NCI-H2029 treated with DMSO at 0.1 percent for 48 hours (cell line): ENCODE measurements at places on chromosomes 6 and 20.

GRCh38 chr6:130043344-130043743 lies 25.0 kb downstream of the L3MBTL3 start:
- no peak for DNase-seq

GRCh38 chr20:63106108-63106764 lies 99.5 kb upstream of the BHLHE23 start:
- DNase-seq = no peak

DNA sequence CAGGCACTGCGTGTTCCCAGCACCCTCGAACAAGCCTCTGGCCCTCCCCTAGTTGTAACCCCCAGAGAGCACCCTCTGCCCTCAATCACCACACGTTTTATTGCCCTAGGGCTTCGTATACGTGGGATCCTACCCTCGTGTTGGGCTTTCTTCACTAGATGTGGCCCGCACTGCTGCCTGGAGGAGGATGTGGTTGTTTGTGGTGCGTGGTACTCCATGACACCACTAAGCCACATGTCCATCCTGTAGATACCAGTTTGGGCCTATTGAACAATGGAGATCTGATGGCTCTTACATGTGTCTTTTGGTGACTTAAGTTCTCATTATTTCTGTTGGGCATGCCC lies 17.0 kb downstream of the SLC2A4RG start:
- DNase-seq = no peak

GRCh38 chr6:136526196-136526930 lies 23.9 kb downstream of the MAP7 start:
- DNase-seq = no peak

DNA sequence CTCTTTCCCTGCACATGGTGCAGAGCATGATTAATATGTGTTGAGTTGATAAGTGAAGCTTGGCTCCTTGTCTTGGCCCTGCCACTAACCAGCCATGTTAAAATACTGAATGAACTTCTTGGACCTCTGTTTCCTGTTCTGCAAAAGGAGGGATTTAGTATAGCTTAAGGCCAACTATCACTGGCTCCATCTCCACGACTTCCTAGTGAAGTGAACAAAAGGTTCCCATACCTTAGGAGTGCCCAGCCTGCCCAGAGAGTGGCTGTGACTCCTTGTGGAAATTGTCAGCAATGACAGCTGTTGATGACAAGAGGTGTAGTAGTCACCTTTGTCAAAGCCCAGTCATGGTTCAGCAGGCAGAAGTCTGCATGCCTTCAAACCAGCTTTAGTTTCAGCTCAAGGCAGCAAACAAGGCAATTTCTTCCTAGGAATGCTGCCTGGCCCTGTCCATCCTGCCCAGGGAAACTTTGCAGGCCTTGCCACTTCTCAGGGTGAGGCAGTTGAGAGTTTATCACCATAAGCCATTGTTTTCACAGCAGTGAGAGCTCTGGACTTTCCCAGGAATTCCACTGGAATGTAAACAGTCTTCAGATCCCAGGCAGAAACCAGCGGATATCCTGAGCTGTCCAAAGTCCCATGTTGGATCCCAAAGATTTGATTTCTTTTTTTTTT lies 169.7 kb upstream of the TNFAIP3 start:
- no peak for DNase-seq
